ENCODE measurements at places on chromosomes 6 and 20.

- DNase-seq, result peak; percentile 34
Measured at GRCh38 chr20:1567392-1568162, 10.1 kb upstream of the SIRPD start.

GRCh38 chr6:138817799-138818198 lies 21.9 kb downstream of the ECT2L start:
- DNase-seq, result peak; percentile 55

GRCh38 chr20:2756056-2756611 lies 44.3 kb downstream of the CPXM1 start:
- peak; percentile 38 for DNase-seq

DNA sequence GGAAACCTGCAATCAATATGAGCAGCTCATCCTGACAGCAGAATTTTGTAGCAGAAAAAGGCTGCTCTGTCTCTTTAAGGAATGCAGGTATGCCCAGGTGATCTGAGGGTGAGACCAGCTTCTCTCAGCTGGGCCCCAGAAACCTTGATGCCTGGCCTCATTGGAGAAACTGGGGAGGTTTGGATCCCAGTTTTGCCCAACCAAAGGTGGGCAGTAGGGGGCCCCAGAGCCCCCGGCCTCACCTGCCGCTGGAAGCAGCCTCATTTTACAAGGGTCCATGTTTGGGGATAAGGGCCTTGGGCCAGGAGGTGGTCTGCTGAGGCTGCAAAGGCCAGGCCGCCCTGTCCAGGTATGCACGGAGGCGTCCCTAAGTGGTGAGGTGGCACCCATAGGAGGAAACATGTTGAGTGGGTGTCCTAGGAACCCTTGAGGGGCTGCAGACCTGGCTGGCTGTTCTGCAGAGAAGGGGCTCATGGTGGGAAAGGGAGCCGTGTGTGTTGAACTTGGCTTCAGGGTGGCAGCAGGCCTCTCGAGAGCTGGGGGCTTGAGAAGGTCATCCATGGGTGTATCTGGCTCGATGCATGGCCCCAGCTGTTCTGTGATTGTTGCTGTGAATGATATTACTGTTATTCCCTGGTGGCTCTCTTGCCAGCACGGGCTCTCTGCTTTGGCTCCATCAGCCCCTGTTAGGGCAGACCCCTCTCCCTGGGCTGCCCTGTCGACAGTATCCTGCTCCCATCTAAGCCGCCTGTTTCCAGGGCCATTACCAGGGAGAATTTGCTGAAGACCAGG lies 208.4 kb downstream of the CDH4 start:
- no peak for DNase-seq

- no peak for DNase-seq
Measured at GRCh38 chr20:48866936-48867335, 39.1 kb upstream of the PREX1 start.

DNA sequence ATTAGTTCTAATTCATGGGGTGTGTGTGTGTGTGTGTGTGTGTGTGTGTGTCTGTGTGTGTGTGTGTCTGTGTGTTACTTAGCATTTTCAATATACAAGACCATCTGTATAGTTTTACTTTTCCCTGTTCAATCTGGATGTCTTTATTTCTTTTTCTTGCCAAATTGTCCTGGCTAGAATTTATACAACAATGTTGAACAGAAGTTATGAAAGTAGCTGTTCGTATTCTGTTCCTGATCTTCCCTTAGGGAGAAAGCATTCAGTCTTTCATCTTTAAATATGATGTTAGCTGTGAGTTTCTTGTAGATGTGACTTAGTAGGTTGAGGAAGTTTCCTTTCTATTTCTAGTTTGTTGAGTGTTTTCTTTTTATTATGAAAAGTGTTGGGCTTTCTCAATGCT lies 334.7 kb upstream of the RNF24 start:
- DNase-seq, result no peak

GRCh38 chr6:89527634-89528033 lies 94.7 kb downstream of the ANKRD6 start:
- DNase-seq, result peak; percentile 4

DNA sequence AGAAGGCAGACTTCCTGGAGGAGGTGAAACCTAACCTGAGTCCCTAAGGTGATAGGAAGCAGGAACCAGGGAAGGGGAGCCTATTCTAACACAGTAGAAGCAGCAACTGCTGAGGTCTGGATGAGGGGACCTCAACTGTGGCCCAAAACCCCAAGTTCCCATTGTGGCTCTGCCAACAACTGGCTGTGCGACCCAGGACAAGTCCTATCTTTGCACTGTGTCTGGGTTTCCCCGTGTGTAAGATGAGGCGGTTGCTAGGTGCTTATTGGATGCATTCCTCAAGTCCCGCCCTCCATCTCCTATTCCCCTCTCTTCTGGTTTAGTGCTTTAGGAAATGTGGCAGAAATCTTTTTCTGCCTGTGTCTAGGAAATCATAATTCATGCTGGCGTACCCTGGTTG lies 52.2 kb upstream of the TTPAL start:
- DNase-seq, result no peak

DNA sequence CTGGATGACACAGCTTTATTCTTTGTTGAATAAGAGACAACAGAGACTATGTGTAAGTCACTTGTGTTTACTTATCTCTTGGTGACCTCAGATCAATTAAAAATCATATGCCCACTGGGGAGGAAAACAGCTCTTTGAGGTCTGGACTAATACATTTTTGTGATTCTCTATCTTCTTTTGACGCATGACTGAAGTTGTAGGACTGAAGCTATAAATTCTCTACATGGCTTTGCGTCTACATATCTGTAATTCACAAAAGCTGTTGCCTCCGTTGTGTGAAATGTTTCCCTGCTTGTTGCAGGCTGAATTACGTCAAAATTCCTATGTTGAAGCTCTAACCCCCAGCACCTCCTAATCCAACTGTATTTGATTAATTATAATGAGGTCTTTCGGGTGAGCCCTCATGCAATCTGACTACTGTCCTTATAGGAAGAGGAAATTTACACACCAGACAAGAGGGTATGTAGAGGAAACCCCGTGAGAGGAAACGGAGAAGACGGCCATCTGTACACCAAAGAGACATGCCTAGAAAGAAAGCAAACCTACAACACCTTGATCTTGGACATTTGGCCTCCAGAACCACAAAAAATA lies 481.6 kb downstream of the PRKN start:
- no peak for DNase-seq

- no peak for DNase-seq
Measured at GRCh38 chr6:29708432-29709179, 14.6 kb upstream of the HLA-F start.

- no peak for DNase-seq
Measured at GRCh38 chr20:7269452-7269851, 502.0 kb downstream of the BMP2 start.

GRCh38 chr6:141783585-141783984 lies 349.1 kb upstream of the GJE1 start:
- no peak for DNase-seq

- peak; percentile 60 for DNase-seq
Measured at GRCh38 chr6:27468334-27468733, 4.6 kb downstream of the ZNF184 start.

- no peak for DNase-seq
Measured at GRCh38 chr6:4281341-4282293, 146.2 kb upstream of the ECI2 start.

- DNase-seq, result peak; percentile 54
Measured at GRCh38 chr20:9359561-9360308, 154.7 kb upstream of the LAMP5 start.

- peak; percentile 53 for DNase-seq
Measured at GRCh38 chr20:22686097-22686496, 101.7 kb upstream of the FOXA2 start.

- no peak for DNase-seq
Measured at GRCh38 chr20:2327620-2328555, 32.1 kb downstream of the TGM3 start.

DNA sequence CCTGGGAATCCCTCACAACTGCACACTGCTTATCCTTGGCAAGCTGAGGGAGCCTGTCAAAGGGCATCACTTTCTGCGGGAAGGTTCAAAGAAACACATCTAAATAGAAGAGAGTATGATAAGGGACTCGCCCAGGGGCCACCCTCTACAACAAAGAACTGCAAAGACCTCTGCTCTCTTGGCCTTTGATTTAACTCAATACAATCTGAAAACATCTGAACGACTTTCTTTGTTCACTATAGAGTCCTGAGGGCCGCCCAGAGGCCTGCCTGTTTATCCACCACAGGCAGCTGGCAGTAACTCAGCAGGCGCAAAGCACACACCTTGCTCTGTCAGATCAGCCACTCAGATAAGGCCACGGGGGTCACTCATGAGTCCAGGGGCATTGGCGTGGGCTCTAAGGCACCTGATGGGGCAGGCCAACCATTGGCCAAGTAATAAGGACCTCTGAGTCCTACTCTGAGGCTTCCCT lies 139.3 kb downstream of the UNC5CL start:
- no peak for DNase-seq

- DNase-seq, result no peak
Measured at GRCh38 chr20:51532577-51533191, 9.8 kb downstream of the NFATC2 start.
